ENCODE measurements at places on chromosomes 13 and 19. TPM values are rescaled to one million over a fixed set of nuclear protein-coding genes. Genes with fewer than 3 reads are reported as not detected.

Gene KLK13
- not detected for total RNA-seq

DNA sequence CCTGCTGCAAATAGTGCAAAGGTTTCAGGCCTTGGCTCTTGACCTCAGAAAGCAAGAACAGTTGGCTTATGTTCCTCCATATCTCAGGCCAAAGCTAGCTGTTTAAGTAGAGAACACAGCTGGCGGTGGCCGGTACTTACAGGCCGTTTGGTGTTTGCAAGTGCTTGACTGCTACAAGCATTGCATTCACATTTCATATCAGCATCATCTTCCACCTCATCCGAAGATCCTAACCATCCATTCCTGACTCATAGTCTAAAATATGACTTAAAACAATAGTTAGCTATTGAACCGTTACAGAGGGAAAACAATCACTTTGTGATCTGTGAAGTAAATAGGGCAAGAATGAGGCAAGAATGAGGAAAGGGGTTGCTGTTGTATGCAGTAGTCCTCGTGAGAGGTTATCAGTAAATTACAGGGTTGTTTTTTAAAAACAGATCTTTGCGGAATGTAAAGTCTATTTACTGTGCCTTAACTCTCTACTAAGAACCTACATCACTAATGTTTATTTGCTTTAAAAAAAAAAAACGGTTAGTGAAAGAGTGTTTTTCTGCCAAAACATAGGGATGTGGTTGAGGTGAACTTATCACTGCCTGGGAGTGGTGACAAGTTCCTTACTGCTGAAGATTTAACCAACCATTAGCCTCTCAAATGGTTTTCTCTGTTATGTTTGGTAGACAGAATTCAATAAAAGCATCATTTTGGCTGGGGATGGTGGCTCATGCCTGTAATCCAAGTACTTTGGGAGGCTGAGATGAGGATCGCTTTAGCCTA, 21.6 kb upstream of the WDR88 start:
- H3K4me1 ChIP-seq = no peaks in the 10 kb centered on the region
- no peak overlapping the region for H3K27ac ChIP-seq
- H3K27me3 ChIP-seq = no peaks in the 10 kb centered on the region
- DNase-seq = no peak
- peaks cover 33% of the 10 kb centered on the region for H3K36me3 ChIP-seq
- H3K4me3 ChIP-seq = no peak overlapping the region

GRCh38 chr19:11194173-11194572, 3.2 kb downstream of the KANK2 start:
- no peak overlapping the region for H3K27ac ChIP-seq
- DNase-seq = no peak
- H3K4me1 ChIP-seq = peaks cover 8% of the 10 kb centered on the region
- H3K4me3 ChIP-seq = no peak overlapping the region
- no peaks in the 10 kb centered on the region for H3K36me3 ChIP-seq

- DNase-seq = no peak
- H3K36me3 ChIP-seq = no peaks in the 10 kb centered on the region
- no peaks in the 10 kb centered on the region for H3K4me1 ChIP-seq
- H3K27ac ChIP-seq = no peak overlapping the region
- H3K4me3 ChIP-seq = no peak overlapping the region
Observed at GRCh38 chr19:56917529-56917928, 77.0 kb upstream of the PEG3 start.

- H3K4me1 ChIP-seq = no peaks in the 10 kb centered on the region
- peaks cover 3% of the 10 kb centered on the region for H3K27me3 ChIP-seq
- H3K27ac ChIP-seq = no peak overlapping the region
- no peak overlapping the region for H3K4me3 ChIP-seq
- no peak for DNase-seq
Observed at GRCh38 chr19:55909801-55910200, 22.3 kb downstream of the NLRP13 start.

- no peak overlapping the region for H3K27ac ChIP-seq
- DNase-seq = no peak
- H3K4me3 ChIP-seq = no peak overlapping the region
- no peaks in the 10 kb centered on the region for H3K36me3 ChIP-seq
- no peaks in the 10 kb centered on the region for H3K27me3 ChIP-seq
Observed at GRCh38 chr13:107422421-107422820, 792.9 kb downstream of the LIG4 start.

Gene FAM124A
- total RNA-seq = 0.15 TPM

GRCh38 chr19:1747285-1748114, 5.8 kb upstream of the ONECUT3 start:
- peaks cover 40% of the 10 kb centered on the region for H3K27me3 ChIP-seq
- H3K4me1 ChIP-seq = peaks cover 12% of the 10 kb centered on the region
- DNase-seq = peak; percentile 69
- H3K36me3 ChIP-seq = no peaks in the 10 kb centered on the region
- H3K27ac ChIP-seq = no peak overlapping the region
- H3K4me3 ChIP-seq = no peak overlapping the region

GRCh38 chr13:75123428-75123827, 358.5 kb downstream of the TBC1D4 start:
- no peak for DNase-seq
- H3K27ac ChIP-seq = no peak overlapping the region
- no peak overlapping the region for H3K4me3 ChIP-seq
- no peaks in the 10 kb centered on the region for H3K36me3 ChIP-seq
- no peaks in the 10 kb centered on the region for H3K4me1 ChIP-seq

Gene RNF17
- total RNA-seq = not detected

DNA sequence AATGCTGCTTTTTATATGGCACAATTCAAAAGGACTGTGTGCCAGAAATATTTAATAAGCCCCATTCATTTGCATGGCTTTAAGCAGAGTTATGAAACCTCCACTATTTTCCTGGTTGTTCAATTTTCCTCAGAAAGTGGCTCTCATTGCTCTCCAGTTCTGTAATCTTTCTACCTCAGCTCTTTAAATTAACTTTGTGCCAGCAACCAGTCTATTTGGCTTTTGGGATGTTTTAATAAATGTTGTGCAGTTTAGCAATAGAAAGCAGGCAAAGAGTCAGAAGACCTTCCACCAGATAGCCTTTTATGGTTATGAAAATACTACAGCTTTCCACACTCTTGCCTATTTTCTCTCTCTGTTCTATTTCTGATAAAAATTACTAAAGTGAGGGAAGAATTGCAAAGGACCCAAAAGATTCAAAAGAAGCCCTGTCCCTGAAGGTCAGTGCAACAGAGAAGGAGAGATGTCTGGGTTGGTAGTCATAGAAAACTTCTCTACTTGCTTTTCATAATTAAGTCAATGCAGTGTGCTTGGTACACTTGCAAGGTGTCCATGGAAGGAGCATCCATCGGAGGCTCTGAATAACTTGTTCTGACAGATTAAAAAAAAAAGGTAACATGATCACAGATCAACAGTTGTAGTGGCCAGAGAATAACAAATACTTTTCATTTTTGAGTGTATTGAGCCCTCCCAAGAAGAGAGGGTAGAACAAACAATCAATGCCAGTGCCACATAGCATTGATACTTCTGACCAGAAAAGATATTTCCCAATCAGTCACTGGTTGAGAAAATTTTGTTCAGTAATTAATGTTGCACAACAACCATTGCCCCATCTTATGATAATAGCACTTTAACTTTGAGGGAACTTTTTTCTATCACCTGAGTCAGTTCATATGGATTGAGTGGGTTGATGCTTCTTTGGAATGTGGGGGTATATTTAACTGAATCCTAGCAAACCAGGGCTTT, 48.4 kb upstream of the SPRY2 start:
- DNase-seq = no peak
- no peak overlapping the region for H3K27ac ChIP-seq
- no peak overlapping the region for H3K4me3 ChIP-seq
- H3K27me3 ChIP-seq = peaks cover 3% of the 10 kb centered on the region
- no peaks in the 10 kb centered on the region for H3K36me3 ChIP-seq
